ENCODE measurements at places on chromosomes 12 and 14. TPM values are rescaled to one million over a fixed set of nuclear protein-coding genes. Genes with fewer than 3 reads are reported as not detected.
A peak's percentile ranks its signal among the peaks of the same experiment; 100 is the strongest.

Gene C1S
- 1.4 TPM for total RNA-seq

Gene ARMH4
- total RNA-seq = not detected

Gene TAS2R50
- total RNA-seq = 1.1 TPM

Gene SPX
- 0.12 TPM for total RNA-seq

DNA sequence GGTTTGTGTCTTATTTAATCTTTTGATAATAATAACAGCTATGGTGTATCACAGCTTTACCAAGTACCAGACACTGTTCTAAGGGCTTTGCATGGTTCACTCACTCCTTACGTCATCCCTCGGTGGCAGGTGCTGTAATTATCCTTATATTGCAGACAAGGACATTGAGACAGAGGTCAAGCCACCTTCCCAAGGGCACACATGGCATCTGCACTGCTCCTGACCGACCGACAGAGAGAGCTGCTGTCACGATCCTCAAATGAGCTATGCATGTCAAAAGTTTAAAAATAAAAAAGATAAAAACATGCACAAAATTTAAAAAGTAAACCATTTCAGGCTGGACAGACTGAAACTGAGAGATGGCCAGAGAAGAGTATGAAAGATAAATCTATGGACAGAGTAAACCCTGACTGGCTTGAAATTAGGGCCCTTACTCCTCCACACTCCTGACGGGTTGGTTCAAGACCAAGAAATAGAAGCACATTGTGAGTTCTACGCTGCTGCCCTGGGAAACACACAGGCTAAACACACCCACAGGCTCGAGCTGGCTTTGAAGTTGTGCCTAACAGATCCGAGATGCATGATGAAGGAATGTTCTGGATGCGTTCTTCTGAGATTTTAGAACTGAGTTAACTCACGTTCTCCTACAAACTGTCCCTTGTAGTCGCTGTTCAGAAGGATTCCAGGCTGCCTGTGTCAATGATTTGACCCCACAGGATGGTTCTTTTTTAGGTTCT is 268.7 kb downstream of the ZFP36L1 start:
- no peak for DNase-seq
- peaks cover 6% of the 10 kb centered on the region for H3K4me1 ChIP-seq
- no peaks in the 10 kb centered on the region for H3K27me3 ChIP-seq
- H3K4me3 ChIP-seq = no peak overlapping the region
- H3K27ac ChIP-seq = no peak overlapping the region
- no peaks in the 10 kb centered on the region for H3K36me3 ChIP-seq

- DNase-seq = no peak
- no peaks in the 10 kb centered on the region for H3K36me3 ChIP-seq
- H3K27ac ChIP-seq = no peak overlapping the region
- no peak overlapping the region for H3K4me3 ChIP-seq
These were observed 66.3 kb downstream of the OTX2 start for GRCh38 chr14:56744016-56744415.

GRCh38 chr14:61537563-61538463 is 157.5 kb upstream of the HIF1A start:
- H3K27ac ChIP-seq = peak overlapping the region; percentile 36
- H3K4me1 ChIP-seq = peaks cover 55% of the 10 kb centered on the region
- DNase-seq = no peak
- H3K4me3 ChIP-seq = no peak overlapping the region
- peaks cover 87% of the 10 kb centered on the region for H3K36me3 ChIP-seq

DNA sequence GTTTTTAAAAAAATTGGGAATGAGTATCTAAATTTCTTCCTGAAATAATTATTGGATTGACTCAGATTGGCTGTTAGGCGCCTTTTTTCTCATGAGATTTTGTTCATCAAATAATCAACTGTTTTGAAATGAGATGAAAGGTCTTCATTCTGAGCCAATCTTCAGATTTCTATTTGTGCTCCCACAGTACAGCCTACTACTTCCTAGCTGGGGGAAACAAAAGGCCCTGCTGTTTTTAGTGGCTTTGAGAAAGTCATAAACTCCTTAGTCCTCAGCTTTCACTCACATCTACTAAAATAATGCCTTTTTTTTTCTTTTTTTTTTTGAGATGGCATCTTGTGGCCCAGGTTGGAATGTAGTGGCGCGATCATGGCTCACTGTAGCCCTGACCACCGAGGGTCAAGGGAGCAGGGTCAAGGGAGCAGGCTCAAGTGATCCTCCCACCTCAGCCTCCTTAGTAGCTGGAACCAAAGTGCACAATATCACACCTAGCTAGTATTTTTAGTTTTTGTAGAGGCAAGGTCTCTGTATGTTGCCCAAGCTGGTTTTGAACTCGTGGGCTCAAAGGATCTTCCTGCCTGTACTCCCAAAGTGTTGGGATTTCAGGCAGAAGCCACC is 15.2 kb downstream of the NACA start:
- no peaks in the 10 kb centered on the region for H3K27me3 ChIP-seq
- no peaks in the 10 kb centered on the region for H3K4me1 ChIP-seq
- no peak overlapping the region for H3K4me3 ChIP-seq
- no peak for DNase-seq

DNA sequence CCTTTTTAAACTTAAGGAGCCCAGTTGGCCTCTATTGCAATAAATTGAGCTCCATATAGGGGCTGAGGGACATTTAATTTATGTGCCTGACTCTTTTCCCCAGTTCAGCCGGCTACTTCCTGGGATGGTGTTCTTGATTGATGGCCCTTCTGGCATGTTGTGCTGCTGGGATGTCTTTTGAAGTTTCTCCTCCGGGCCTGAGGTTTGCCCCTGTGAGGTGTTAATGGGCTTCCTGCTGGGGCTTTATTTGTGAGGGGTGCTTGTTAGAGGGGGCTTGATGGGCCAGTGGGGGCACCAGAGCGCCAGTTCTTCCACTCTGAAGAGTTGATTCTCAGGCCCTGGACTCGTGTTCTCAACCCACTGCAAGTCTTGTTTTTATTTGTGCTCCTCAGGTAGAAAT is 69.6 kb downstream of the CHST11 start:
- no peak overlapping the region for H3K4me3 ChIP-seq
- no peaks in the 10 kb centered on the region for H3K27me3 ChIP-seq
- DNase-seq = no peak
- peaks cover 35% of the 10 kb centered on the region for H3K36me3 ChIP-seq
- H3K4me1 ChIP-seq = peaks cover 48% of the 10 kb centered on the region

GRCh38 chr12:40312196-40312595 is 87.4 kb downstream of the LRRK2 start:
- H3K4me3 ChIP-seq = no peak overlapping the region
- no peak overlapping the region for H3K27ac ChIP-seq
- no peaks in the 10 kb centered on the region for H3K36me3 ChIP-seq
- H3K27me3 ChIP-seq = peaks cover 2% of the 10 kb centered on the region
- DNase-seq = no peak
- H3K4me1 ChIP-seq = no peaks in the 10 kb centered on the region

GRCh38 chr14:73567951-73568885 is 795 bp upstream of the ACOT2 start:
- peak overlapping the region; percentile 99 for H3K27ac ChIP-seq
- H3K27me3 ChIP-seq = no peaks in the 10 kb centered on the region
- DNase-seq = peak; percentile 22
- H3K4me3 ChIP-seq = peak overlapping the region; percentile 89

GRCh38 chr14:68039593-68039992 is 220.0 kb downstream of the RAD51B start:
- H3K36me3 ChIP-seq = peaks cover 4% of the 10 kb centered on the region
- no peak overlapping the region for H3K27ac ChIP-seq
- H3K27me3 ChIP-seq = no peaks in the 10 kb centered on the region
- DNase-seq = no peak
- H3K4me1 ChIP-seq = peaks cover 1% of the 10 kb centered on the region
- H3K4me3 ChIP-seq = no peak overlapping the region

DNA sequence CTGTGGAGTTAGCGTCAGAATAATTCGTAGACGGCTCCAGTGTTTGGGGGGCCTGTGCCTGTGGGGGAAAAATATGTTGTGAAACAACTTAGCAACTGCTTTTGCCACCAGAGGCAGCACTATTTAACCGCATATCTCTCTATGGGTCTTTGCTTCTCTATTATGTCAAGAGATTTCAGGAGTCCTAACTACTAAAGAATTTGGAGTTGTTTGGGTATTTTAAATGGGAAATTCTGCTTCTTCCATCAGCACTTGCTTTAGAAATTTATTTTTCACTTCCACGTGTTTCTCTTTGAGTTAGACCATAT is 594 bp upstream of the CLEC14A start:
- no peak overlapping the region for H3K4me3 ChIP-seq
- DNase-seq = no peak
- no peaks in the 10 kb centered on the region for H3K36me3 ChIP-seq
- H3K27ac ChIP-seq = no peak overlapping the region
- peaks cover 49% of the 10 kb centered on the region for H3K27me3 ChIP-seq
- peaks cover 9% of the 10 kb centered on the region for H3K4me1 ChIP-seq

- no peak overlapping the region for H3K27ac ChIP-seq
- no peaks in the 10 kb centered on the region for H3K27me3 ChIP-seq
- no peak for DNase-seq
- H3K4me1 ChIP-seq = no peaks in the 10 kb centered on the region
These were observed 270.6 kb upstream of the TBX3 start for GRCh38 chr12:114954511-114955055.

GRCh38 chr14:47500369-47500768 is 175.0 kb downstream of the MDGA2 start:
- H3K27me3 ChIP-seq = no peaks in the 10 kb centered on the region
- no peaks in the 10 kb centered on the region for H3K36me3 ChIP-seq
- H3K27ac ChIP-seq = no peak overlapping the region
- H3K4me1 ChIP-seq = no peaks in the 10 kb centered on the region
- H3K4me3 ChIP-seq = no peak overlapping the region

DNA sequence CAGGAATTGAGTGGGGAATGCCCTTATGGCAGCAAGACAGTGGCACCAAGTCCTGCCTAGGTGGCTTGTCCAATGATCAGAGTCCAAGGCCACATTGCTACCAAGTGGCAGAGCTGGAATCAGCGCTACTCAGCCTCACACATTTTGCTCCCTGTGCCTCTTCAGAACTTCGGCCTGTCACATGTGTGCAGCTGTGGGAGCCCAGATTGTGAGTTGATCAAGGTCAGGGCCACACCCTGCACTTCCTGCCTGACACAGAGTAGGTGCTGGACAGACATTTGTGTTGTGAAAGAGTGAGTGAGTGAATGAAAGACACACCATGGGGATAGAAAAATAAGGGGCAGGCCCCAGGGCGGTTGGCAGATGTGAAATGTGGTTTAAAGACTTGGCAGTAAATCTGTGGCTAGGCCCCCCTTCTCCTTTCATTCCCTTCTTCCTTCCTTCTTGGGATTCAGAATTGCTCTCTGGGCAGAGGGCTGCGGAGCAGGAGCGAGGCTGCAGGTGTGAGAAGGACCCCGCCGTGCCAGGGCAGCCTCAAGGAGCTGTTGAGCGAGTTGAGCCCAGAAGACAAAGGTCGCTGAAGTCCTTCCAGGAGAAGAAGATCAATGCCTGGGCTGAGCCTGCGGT is 83.5 kb downstream of the SLC25A47 start:
- H3K4me1 ChIP-seq = peaks cover 39% of the 10 kb centered on the region
- peak overlapping the region; percentile 6 for H3K4me3 ChIP-seq
- no peaks in the 10 kb centered on the region for H3K27me3 ChIP-seq
- peak overlapping the region; percentile 94 for H3K27ac ChIP-seq

DNA sequence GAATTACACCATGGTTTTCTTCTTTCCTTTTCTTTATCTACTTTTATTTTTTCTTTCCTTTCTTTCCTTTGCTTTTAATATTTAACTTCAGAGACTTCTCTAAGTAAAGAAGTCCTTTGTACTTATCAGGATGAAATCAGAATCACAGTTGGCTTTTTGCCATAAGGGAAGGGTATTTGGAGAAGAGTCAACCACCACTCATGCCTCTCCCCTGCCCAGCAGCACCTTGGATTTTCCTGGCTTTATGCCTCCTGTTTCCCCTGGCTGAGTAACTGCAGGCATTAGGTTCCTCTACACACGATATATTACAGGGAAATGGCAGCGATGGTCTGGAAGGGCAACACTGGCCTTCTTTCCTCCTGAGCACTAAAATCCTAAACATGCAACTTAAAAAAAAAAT is 266.4 kb upstream of the CAND1 start:
- DNase-seq = no peak
- no peak overlapping the region for H3K4me3 ChIP-seq
- H3K4me1 ChIP-seq = no peaks in the 10 kb centered on the region
- H3K27ac ChIP-seq = no peak overlapping the region
- no peaks in the 10 kb centered on the region for H3K36me3 ChIP-seq
- H3K27me3 ChIP-seq = no peaks in the 10 kb centered on the region

- H3K36me3 ChIP-seq = peaks cover under 1% of the 10 kb centered on the region
- peaks cover 3% of the 10 kb centered on the region for H3K27me3 ChIP-seq
- no peak overlapping the region for H3K27ac ChIP-seq
- DNase-seq = no peak
- peaks cover 13% of the 10 kb centered on the region for H3K4me1 ChIP-seq
- H3K4me3 ChIP-seq = no peak overlapping the region
These were observed 27.4 kb upstream of the ABCD2 start for GRCh38 chr12:39646963-39647362.

DNA sequence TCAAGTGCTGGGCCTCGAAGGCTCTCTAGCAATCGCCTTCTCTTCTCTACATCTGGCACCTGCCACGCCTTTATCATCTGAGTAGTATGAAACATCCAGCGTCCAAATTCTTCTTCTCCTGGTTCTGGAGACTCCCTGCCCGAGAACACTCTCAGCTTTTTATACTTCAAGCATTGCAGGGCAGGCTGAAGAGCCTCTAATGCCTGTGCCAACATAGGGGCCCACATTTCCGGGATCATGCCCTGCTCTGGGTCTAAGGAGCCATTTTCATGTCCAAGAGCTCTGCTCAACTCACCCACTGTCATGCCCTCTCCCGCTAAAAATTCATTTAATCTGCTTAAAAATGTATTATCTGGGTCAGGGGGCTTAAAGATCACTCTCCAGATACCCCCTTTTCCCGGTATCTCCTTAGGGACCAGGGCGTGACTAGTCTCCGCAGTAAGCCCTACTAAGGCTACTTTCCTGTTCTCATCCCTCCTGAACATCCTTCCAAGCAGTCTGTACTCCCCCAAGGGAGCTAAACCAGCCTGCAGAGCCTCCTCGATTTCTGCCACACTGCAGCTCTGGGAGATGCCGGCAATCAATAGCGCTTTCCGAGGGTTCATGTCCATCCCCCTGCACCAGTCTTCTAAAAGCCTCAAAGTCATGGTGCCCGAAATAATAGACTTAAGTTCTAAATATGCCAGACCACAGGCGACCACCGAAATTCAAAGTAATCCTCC is 940 bp downstream of the MOAP1 start:
- H3K27ac ChIP-seq = peak overlapping the region; percentile 88
- peaks cover 34% of the 10 kb centered on the region for H3K4me1 ChIP-seq
- H3K36me3 ChIP-seq = peaks cover 31% of the 10 kb centered on the region
- H3K4me3 ChIP-seq = peak overlapping the region; percentile 85
- peak; percentile 14 for DNase-seq
